ENCODE measurements at places on chromosomes 1 and 21.

DNA sequence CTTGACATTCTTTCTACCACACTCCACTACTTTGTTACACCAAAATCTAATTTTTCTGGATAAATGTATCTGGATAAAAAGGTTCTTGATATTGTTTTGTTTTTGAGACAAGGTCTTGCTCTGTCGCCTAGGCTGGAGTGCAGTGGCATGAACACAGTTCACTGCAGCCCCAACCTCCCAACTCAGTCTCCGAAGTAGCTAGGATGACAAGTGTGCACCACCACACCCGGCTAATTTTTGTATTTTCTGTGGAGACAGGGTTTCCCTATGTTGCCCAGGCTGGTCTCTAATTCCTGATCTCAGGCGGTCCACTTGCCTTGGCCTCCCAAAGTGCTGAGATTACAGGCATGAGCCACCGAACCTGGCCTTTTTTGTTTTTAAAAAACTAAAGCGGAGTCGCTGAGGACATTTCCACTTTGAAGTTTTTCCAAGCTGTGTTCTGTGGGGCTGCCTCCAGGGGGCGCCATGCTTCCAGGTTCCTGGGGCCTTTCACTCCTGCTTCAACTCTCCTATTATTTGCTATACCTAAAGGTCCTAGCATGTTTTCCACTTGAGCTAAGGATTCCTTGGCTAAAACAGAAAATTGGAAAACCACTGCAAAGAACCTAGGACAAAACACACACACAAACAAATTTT, 14.1 kb upstream of the NCMAP start:
- DNase-seq, result no peak

- DNase-seq, result no peak
These were observed 460.7 kb downstream of the KCNT2 start for GRCh38 chr1:196147530-196147929.

GRCh38 chr1:215825056-215825455, 258.0 kb downstream of the KCTD3 start:
- DNase-seq, result no peak

DNA sequence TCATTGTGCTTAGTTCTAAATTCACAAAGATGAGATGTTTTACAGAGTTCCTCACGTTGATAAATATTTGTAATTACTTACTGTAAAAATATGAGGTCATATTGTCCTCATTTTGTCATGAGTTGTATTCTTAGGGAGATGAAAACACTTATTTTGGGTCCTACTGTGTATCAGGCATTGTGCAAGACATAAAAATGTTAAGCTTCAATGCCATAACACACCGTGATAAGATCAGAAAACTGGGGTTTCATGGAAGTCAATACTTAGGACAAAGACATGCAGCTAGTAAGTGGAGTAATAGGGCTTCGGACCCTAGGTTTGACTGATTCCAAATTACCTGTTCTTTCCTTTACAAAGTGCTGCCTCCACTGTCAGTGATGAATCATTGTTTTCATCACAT, 720.7 kb upstream of the ZP4 start:
- no peak for DNase-seq

- DNase-seq, result no peak
These were observed 791 bp upstream of the MAST2 start for GRCh38 chr1:45802343-45803298.

- DNase-seq, result no peak
These were observed 39.7 kb downstream of the NME7 start for GRCh38 chr1:169327875-169328274.

- no peak for DNase-seq
These were observed 50.8 kb downstream of the SRRM1 start for GRCh38 chr1:24693827-24694379.

DNA sequence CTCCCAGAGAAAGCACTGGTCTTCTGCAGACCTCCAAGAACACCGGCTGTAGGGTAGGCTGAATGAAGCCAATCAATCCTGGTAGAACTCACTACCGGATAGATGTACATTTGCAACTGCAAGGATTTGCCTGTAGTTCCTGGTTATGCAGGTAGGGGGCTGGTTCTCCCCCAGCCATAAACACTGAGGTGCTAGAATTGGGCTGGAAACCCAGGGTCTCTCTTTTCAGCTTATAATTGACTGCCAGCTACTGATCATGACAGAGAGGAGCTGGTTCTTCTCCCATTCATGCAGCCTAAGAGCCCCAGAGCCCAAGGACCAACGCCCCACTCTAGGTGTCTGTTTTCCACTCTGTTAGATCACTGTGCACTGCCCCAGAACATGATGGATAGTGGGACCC, 21.5 kb upstream of the MTARC2 start:
- no peak for DNase-seq

DNA sequence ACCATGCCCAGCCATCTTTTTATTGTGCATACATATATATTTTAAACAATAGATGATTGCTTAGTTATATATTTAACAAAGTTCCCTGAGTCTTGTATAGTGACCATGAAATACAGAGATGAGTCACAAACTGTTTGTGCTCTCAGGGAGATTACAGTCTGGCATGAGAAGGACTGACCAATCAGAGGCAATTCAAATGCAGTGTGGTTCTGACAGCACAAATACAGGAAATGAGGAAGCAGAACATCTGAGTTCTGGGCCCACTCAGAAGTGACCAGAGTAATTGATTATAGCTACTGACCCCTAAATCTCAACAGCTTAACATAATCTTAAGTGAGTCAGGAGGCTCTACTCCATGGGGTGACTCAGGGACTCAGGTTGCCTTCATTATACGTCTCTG, 534.5 kb downstream of the OMA1 start:
- no peak for DNase-seq

DNA sequence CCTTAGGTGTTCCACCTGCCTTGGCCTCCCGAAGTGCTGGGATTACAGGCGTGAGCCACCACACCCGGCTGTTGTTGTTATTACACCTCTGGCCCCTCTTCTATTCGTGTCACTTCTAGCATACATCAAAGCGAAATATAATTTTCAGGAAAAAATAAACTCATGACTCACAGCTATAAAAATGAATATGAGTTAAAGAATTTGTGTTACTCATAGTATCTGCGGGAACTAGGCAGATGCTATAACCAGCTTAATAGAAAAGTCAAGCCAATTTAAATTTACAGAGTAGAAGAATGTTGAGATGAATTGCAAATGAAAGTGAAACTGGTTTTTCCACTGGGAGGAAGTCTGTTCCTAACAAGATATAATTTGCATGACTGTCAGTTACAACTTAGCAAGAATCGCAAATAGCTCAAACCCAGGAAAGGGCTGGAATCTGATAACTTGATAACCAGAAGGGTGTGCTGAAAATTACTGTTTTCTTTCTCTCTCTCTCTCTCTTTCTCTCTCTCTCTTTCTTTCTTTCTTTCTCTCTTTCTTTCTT, 11.2 kb downstream of the OR2W3 start:
- DNase-seq, result no peak

GRCh38 chr1:224903955-224904354, 25.5 kb upstream of the DNAH14 start:
- DNase-seq, result no peak

DNA sequence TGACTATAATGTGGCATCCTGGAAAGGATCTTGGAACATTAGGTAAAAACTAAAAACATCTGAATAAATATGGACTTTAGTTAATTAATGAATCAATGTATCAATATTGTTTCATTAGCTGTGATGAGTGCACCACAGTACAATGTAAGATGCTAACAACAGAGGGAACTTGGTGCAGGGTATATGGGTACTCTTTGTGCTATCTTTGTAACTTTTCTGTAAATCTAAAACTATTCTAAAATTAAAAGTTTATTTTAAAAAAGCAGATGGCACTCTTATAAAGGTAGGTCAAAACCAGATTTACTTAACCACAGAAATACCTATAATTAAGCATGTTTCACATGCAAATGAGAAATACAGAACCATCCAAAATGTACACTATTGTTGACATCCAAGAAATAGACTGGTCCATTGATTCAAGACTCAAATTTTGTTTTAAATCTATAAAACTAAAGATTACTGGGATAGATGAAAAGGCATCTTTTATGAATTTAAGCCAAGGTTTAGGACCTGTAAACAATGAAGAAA, 38.4 kb downstream of the ACBD3 start:
- no peak for DNase-seq

- DNase-seq, result no peak
These were observed 5.6 kb upstream of the ZNF496 start for GRCh38 chr1:247337250-247337746.

DNA sequence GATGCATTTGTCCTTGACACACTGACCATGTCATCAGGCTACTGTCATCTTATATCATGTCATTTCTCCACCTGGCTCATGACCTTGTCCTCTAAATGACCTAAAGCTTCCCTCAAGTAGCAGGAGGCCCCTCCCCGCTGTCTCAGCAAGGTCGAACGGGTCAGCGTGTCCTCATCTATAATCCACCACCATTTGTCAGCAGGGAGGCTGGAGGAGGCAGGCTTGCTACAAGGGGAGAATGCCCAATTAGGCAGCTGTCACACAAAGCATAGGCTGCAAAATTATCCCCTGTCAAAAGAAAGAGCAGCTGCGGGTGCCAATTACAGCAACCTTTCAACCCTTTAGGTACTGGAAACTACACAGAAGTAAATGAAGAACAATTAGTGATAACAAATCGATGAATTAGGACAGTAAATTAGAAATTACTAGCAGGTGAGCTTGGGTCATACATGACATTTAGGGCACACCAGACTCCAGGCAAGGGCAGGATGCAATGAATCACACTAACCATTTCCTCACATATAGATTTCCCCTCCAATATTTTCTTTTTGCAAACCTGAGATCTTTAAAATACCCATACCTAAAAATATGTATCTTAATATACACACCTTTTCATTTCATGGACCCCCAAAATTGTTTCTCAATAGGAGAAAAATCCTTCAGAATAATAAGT, 61.2 kb downstream of the NRIP1 start:
- DNase-seq, result no peak

GRCh38 chr1:115320377-115320776, 17.7 kb downstream of the NGF start:
- DNase-seq, result no peak

DNA sequence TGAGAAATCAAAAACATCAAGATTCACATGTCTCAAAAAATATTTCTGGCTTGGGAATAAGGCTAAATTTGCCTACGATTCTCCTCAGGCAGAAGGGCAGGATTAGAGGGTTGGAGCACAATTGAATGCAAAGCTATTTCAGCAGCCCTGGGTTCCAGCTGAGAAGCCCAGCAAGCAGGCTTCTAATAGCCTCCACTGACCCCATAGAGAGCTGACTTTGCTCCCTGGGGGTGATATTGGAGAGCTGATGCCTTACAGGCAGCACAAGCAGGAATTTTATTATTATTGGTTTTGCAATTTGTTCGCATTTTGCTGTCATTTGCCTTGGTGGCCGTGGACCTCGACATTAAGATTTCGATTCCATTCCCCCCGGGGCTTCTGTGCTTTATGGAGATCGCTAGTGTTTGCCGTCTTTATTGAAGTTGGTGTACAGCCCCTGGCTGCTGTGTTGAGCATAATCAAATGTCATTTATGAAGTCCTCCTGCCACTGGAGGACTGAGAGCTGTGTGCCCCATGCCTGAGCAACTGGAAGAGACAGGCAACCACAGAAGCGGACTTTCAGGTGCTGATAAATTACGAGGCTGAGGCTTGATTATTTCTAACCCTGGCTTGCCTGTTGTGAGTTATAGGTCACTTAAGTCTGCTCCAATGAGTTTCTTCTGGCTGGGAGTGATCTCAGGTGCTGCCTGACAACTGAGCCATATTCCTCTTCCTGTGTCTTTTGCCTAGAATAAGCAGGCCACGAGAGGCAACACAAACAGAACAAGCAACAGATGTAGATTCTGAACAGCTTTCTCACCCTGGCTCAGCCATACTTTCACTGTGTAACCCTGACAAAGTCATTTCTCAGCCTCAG, 518.4 kb upstream of the CAMK1G start:
- DNase-seq, result no peak

GRCh38 chr1:184838504-184838951, 83.9 kb upstream of the EDEM3 start:
- DNase-seq, result no peak

DNA sequence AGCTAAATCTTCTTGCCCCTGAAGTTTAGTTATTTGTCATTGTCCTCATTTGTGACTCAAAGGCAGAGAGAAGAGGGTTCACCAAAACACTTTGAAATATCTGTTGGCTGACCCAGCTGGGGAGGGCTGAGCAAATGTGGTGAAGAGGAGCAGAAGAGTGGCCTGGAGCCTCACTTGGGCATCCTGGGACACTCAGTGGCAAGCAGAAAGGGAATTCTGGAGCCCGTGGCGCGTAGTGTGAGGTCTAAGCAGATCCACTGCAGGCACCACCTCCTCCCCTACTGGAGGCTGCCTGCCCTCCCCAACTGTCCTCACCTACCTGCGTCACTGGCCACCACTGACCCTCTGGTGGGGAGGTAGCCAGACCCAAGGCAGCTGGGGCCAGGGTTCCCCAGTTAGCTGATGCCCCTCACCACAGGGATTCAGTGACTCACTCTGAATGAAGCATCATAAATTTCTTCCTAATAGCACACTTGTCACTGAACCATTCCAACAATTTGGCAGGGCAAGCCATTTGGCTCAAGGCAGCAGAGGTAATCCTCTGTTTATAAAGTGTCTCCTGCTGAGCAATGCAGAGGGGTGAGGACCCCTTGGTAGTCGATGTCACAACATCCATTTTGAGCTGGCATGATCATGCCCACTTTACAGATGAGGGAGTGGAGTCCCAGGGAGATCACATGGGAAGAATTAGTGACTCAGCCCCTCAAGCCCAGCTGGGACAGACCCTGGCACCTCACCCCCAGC, 80.3 kb downstream of the NENF start:
- DNase-seq, result no peak
